ENCODE measurements at places on chromosomes 12 and 14. TPM values are rescaled to one million over a fixed set of nuclear protein-coding genes. Genes with fewer than 3 reads are reported as not detected.

The TMEM121 gene
- 4.1 TPM for total RNA-seq

The DDN gene
- 0.16 TPM for total RNA-seq

The PLA2G1B gene
- not detected for total RNA-seq

The TSPAN9 gene
- total RNA-seq = not detected

The TM7SF3 gene
- 65.4 TPM for total RNA-seq

The NPAS3 gene
- not detected for total RNA-seq

The WNT1 gene
- not detected for total RNA-seq

The TAS2R10 gene
- 1.3 TPM for total RNA-seq

All from T-helper 2 cell treated with Interferon-gamma antibody and Interleukin-4, amounts not matched to agents 100 ng/mL and 5 ng/mL, for 36 hours (primary cell).